Heart left ventricle (tissue), 16 donors: ENCODE measurements at places on chromosomes 3 and 15. TPM values are rescaled to one million over a fixed set of nuclear protein-coding genes. Genes with fewer than 3 reads are reported as not detected.

The NRG4 gene
- 1.1 TPM for total RNA-seq

- no peaks in the 10 kb centered on the region for H3K4me1 ChIP-seq
- H3K27ac ChIP-seq = no peak overlapping the region
- no peak overlapping the region for H3K4me3 ChIP-seq
- H3K27me3 ChIP-seq = no peaks in the 10 kb centered on the region
Measured at GRCh38 chr3:56536735-56537134, 20.2 kb upstream of the CCDC66 start.

- H3K36me3 ChIP-seq = no peaks in the 10 kb centered on the region
- H3K27ac ChIP-seq = no peak overlapping the region
- H3K27me3 ChIP-seq = no peaks in the 10 kb centered on the region
- peaks cover 11% of the 10 kb centered on the region for H3K4me1 ChIP-seq
Measured at GRCh38 chr3:108133858-108134554, 43.2 kb upstream of the CD47 start.

GRCh38 chr3:11969986-11970385, 34.2 kb upstream of the SYN2 start:
- peaks cover 14% of the 10 kb centered on the region for H3K27me3 ChIP-seq
- H3K4me1 ChIP-seq = no peaks in the 10 kb centered on the region
- no peak overlapping the region for H3K4me3 ChIP-seq
- no peak overlapping the region for H3K27ac ChIP-seq
- DNase-seq = no peak

- no peak overlapping the region for H3K27ac ChIP-seq
- H3K4me3 ChIP-seq = no peak overlapping the region
- H3K36me3 ChIP-seq = no peaks in the 10 kb centered on the region
- no peaks in the 10 kb centered on the region for H3K27me3 ChIP-seq
- H3K4me1 ChIP-seq = no peaks in the 10 kb centered on the region
Measured at GRCh38 chr3:190073264-190074008, 47.3 kb downstream of the P3H2 start.

DNA sequence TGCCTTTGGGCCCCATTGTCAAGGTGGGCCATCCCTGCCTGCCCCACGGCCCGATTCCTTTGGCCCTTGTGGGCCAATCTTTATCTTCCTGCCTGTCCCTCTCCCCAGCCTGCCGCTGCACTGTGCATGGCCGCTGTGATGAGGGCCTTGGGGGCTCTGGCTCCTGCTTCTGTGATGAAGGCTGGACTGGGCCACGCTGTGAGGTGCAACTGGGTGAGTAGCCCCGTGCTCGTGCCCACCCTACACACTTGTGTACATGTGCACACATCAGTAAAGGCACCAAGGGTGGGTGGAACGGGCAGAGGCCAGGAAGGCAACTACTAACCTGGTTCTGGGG, 12.2 kb downstream of the NT5DC2 start:
- no peak overlapping the region for H3K4me3 ChIP-seq
- peaks cover 20% of the 10 kb centered on the region for H3K4me1 ChIP-seq
- peak; percentile 11 for DNase-seq
- no peaks in the 10 kb centered on the region for H3K36me3 ChIP-seq

- no peak for DNase-seq
- no peaks in the 10 kb centered on the region for H3K27me3 ChIP-seq
- peaks cover 10% of the 10 kb centered on the region for H3K4me1 ChIP-seq
- H3K27ac ChIP-seq = peak overlapping the region; percentile 25
Measured at GRCh38 chr3:160796813-160797164, 40.8 kb downstream of the PPM1L start.

DNA sequence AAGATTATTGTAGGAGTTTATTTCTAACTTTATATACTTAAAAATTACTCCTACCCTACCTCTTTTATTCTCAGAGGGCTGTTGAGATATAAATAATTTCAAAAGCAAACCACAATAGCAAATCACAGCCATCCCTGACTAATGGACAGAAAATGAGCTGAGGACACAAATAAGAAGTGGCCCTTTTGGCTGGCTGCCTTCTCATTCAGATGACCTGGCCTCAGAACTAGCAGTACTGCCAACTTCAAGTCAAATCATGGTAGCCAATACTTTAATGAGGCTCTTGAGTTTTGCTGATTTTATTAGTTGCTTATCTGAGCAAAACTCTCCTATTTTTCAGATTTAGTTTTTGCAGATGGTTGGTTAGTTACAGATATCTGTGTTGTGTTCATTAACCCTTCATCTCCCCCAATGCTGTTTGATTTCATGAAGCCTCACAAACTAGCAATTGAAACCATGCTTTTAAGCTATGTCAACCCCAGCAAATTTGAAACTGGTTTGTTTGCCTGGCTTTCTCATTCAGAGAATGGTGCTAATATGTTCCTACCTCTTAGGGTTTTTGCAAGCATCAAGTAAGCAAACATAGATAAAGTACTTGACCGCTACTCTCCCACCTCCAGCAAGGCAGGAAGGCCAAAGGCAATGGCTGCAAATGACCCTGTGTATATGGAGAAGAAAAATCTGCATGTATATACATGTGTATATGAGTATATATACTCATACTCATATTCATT, 73.4 kb upstream of the HACD2 start:
- H3K4me1 ChIP-seq = peaks cover 49% of the 10 kb centered on the region
- no peak overlapping the region for H3K4me3 ChIP-seq
- no peaks in the 10 kb centered on the region for H3K36me3 ChIP-seq
- H3K27me3 ChIP-seq = no peaks in the 10 kb centered on the region
- H3K27ac ChIP-seq = peak overlapping the region; percentile 82

GRCh38 chr3:66722675-66723074, 221.9 kb upstream of the LRIG1 start:
- H3K4me1 ChIP-seq = no peaks in the 10 kb centered on the region
- H3K4me3 ChIP-seq = no peak overlapping the region
- peak; percentile 21 for DNase-seq
- no peak overlapping the region for H3K27ac ChIP-seq
- no peaks in the 10 kb centered on the region for H3K36me3 ChIP-seq

DNA sequence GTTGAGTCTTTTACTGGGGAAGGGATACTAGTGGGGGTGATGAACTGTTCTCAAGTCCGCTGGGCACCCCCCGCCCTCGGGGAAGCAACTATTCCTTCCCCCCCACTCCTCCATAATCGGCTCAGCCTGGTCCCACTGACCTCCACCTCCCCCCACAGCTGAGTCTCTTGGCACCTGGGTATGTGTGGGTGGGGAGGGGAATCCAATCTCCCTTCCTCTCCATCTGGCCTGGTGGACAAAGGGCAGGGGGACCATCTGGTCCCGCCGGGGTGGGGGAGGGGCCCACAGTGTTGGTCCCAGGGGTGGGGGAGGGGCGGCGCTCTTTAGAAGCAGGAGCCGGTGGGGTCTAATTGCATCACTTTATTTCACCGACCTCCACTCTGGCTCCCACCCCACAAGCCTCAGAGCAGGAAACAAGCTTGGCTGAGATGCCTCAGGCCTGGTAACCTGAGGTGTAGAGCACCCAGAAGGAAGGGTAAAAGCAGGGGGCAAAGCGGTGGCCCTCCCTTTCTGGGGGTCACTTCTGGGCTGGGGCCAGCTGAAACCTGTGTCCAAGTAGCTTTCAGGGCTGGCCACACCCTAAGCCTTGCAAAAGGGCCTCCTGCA, 1.0 kb upstream of the PCBP4 start:
- DNase-seq = peak; percentile 44
- H3K36me3 ChIP-seq = no peaks in the 10 kb centered on the region
- peak overlapping the region; percentile 96 for H3K27ac ChIP-seq
- peak overlapping the region; percentile 83 for H3K4me3 ChIP-seq
- no peaks in the 10 kb centered on the region for H3K27me3 ChIP-seq
- H3K4me1 ChIP-seq = peaks cover 32% of the 10 kb centered on the region

DNA sequence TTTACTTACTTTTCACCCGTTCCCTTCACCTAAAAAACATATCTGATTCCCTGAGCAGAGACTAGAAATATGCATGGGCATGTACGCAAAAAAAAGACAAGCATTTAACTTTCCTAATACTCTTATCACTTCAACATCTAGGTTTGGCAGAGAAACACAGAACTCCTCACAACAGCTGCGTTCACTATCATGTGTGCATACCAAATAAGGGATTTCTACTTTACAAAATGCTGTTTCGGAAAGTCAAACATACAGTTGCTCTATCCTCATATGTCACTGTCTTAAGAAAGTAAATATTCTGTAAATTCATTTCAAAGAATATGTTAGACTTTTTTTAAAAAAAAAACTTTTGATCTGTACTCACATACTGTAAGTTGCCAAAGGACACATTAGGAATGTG, 65.1 kb upstream of the CBLB start:
- H3K36me3 ChIP-seq = no peaks in the 10 kb centered on the region
- no peaks in the 10 kb centered on the region for H3K27me3 ChIP-seq
- H3K4me1 ChIP-seq = no peaks in the 10 kb centered on the region
